ENCODE measurements at places on chromosomes 7 and 10. TPM values are rescaled to one million over a fixed set of nuclear protein-coding genes. Genes with fewer than 3 reads are reported as not detected.

DNA sequence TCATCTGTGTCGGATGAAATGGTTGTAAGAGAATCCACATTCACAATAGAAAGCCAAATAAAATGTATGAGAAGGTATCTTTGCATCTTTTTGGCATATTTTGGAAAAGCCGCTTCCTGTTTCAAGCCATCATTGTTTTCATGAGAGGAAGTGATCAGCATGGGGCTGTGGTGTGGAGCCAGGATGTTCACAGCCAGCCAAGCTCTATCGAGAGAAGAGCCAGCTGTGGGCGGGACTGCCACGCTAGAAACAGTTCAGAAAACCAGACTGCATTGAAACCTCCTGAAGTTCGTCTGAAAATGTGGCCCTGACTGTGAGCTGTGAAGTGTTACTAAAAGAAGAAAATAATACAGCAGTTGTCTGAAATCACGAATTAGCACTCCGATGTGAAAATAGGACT, 21.2 kb upstream of the NPS start:
- peak; percentile 29 for DNase-seq

DNA sequence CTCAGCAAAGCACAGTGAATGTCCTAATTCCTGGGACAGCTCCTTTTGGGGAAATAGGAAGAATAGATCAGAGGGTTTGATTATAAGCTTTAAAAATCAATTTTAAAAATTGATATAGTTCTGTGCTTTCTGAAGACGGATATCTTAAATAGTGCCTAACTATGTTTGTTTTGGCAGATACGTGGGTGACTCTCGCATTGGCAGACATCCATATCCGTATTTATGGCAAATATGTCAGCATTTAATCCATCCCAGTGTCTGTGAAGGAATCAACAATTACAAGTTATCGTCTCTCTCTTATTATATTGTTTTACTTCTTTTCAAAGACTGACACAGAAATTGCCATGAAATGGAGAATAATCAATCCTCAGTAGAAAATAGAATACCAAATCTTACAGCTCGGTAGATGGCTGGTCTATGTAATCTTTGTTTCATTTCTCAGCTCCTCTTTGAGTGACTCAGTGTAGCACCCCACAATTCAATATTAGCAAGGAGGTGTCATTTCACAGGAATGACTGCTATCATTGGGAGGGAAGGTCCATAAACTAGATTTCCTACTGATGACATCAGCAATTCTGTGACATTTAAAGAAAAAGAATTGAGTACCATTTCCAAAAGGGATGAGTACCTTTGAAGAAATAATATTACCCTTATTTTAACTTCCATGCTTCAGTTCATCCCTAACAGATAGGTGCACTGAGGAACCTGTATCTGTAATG, 186.4 kb upstream of the NFE2L3 start:
- DNase-seq: no peak

Gene RPEL1
- polyA plus RNA-seq: not detected

Gene GARIN1A
- 2.2 TPM for polyA plus RNA-seq

Data from muscle of arm (tissue), 14 donors.